ENCODE measurements at places on chromosomes 1 and 21. TPM values are rescaled to one million over a fixed set of nuclear protein-coding genes. Genes with fewer than 3 reads are reported as not detected.

DNA sequence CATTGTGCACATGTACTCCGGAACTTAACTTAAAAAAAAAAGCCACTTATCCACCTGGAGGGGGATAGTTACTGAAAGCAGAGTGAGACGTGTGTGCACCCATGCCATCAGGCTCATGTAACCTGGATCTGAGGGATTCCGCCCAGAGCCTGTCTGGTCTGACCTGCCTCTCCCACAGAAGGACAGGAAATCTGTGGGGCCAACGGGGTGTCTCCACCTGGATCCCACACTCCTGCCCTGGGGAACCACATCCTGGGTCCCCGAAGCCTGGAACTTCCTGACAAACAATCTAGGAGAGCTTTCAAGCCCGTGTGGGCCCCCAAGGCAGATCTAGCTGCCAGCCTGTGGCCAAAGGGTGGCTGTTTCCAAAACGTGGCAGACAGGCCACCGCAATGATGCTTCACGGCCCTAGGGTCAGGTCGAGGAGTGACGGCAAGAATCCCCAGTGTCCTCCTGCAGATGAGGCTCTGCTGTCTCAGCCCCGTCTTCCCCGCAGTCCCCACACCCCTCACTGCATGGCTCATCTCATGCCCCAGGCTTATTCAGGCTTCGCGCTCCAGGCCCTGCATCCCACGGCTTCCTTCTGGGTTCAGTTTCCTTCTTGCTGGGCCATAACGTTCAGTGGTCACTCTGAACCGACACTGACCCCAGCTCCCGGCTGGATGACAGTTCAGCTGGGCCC, 21.0 kb upstream of the PCBP3 start:
- no peak overlapping the region for H3K4me3 ChIP-seq
- H3K27ac ChIP-seq, result no peak overlapping the region
- DNase-seq, result no peak

- peak overlapping the region; percentile 66 for H3K27ac ChIP-seq
- peaks cover 38% of the 10 kb centered on the region for H3K36me3 ChIP-seq
Measured at GRCh38 chr1:33338048-33338439, 17.1 kb upstream of the A3GALT2 start.

- peaks cover 23% of the 10 kb centered on the region for H3K36me3 ChIP-seq
- no peaks in the 10 kb centered on the region for H3K27me3 ChIP-seq
- H3K4me1 ChIP-seq, result peaks cover 19% of the 10 kb centered on the region
- peak overlapping the region; percentile 47 for H3K27ac ChIP-seq
- DNase-seq, result no peak
- no peak overlapping the region for H3K4me3 ChIP-seq
Measured at GRCh38 chr1:27974417-27974781, 14.6 kb downstream of the XKR8 start.

DNA sequence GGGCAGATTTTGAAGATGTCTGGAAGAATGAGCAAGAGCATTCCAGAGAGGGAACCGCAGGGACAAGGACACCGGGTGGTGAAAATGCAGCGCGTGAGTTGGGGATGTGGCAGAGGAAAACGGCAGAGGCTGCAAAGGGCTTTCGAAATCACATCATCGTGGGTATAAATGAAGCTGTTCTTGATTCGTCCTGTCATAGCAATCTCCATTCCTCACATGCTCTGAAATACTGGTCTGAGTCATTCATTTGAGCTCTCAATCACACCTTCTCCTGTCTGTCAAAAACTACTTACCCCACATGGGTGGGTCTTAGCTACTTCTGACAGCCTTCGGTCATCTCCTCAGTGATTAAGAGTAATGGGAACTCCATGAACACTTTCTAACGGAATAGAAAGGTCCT, 81.5 kb downstream of the ERG start:
- no peaks in the 10 kb centered on the region for H3K36me3 ChIP-seq
- DNase-seq, result no peak
- H3K4me3 ChIP-seq, result no peak overlapping the region
- no peaks in the 10 kb centered on the region for H3K4me1 ChIP-seq
- no peak overlapping the region for H3K27ac ChIP-seq

GRCh38 chr1:106975944-106976343, 80.5 kb upstream of the PRMT6 start:
- DNase-seq, result no peak
- no peak overlapping the region for H3K27ac ChIP-seq
- no peak overlapping the region for H3K4me3 ChIP-seq

- H3K4me3 ChIP-seq, result no peak overlapping the region
- H3K27me3 ChIP-seq, result peaks cover 54% of the 10 kb centered on the region
- no peaks in the 10 kb centered on the region for H3K36me3 ChIP-seq
Measured at GRCh38 chr1:9180111-9180819, 51.4 kb upstream of the GPR157 start.

Gene NBPF6
- not detected for total RNA-seq

Gene PIK3R3
- total RNA-seq, result 8.1 TPM
